DMS 273 treated with DMSO at 0.1 percent for 48 hours (cell line): ENCODE measurements at places on chromosomes 16 and 17.

GRCh38 chr17:17971431-17972125, 622 bp downstream of the TOM1L2 start:
- no peak for DNase-seq

GRCh38 chr16:19994466-19995170, 79.1 kb downstream of the GPR139 start:
- no peak for DNase-seq

DNA sequence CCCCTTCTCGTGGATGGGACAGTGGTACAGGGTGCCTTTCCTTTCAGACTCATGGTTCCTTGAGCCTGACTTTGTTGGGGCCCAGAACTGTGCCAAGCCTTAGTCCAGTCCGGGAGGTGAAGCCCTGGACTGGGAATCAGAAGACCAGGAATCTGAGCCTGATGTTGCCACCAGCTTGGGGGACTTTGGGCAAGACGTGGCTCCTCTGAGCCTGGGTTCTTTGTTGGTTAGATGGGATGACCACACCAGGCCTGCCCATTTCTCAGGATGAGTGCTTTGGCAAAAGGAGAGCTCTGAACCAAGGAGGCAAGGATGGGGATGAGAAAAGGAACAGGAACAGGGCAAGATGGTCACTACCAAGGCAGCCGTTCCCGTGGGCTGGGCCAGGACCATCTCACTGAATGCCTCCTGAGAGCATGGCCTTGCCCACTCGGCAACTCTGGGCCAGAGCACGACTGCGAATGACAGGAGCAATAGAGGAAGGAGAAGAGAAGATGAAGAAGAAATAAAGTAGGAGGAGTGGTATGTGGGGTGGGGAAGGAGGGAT, 32.5 kb downstream of the PITPNM3 start:
- no peak for DNase-seq

GRCh38 chr17:77287432-77288068, 146.8 kb downstream of the SEC14L1 start:
- peak; percentile 63 for DNase-seq

GRCh38 chr16:27579087-27579980, 29.4 kb downstream of the KATNIP start:
- no peak for DNase-seq

GRCh38 chr17:7237761-7238419, 1.4 kb downstream of the PHF23 start:
- no peak for DNase-seq

DNA sequence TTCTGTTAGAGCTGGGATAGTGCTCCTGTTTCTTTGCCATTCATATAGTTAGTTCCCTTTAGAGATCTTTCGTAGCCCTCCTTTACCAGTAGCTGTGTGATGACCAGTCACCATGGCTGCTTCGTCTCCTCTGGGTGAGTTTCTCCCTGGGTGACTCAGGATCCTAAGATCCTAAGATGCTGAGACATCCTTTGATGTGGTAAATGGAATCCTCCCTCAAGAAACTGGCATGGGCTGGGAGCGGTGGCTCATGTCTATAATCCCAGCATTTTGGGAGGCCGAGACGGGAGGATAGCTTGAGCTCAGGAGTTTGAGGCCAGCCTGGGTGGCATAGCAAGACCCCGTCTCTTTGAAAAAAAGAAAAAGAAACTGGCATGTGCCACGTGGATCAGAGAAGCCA, 5.9 kb downstream of the PHAF1 start:
- no peak for DNase-seq

- no peak for DNase-seq
Measured at GRCh38 chr16:1865902-1866690, 5.9 kb downstream of the MEIOB start.

GRCh38 chr17:38322897-38323296, 20.9 kb downstream of the GPR179 start:
- no peak for DNase-seq

DNA sequence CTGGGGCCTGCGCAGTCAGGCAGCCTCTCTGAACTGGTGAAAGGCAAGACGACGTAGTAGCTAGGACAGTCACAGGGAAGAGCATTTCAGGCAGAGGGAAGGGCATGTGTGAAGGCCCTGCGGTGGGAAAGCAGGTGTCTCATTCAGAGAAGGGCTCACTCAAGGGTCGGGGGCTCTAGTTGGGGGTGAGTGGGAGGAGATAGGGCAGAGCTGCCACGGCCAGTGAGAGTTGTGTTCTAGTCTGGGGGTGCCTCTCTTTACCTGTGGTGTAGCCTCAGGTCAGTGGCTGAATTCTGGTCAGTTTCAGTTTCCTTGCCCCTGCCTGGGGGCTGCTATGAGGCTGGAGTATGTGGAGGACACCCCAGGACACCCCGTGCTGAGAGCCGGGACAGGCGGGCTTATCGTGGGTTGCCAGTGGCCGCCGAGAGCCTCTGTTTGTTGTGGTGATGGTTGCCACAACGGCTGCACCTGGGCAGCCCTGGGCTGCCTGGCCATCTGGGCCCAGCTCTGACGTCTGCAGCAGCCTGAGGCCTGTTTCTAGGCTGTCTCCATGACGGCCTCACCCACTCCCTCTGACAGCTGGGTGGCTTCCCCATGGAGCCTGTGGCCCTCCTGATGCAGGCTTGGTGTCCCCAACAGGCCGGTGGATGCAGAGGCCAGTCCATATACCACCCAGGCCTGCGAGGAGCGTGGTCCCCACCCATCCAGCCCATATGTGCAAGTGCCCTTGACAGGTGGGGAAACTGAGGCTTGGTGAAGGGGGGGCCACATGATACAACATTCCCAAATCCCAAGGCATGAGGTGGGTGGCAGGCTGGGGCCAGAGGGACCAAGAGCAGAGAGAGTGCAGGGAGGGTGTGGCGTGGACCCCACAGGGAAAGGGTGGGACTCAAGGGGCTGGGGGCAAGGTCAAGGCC, 10.8 kb downstream of the MAP2K3 start:
- DNase-seq = no peak

- DNase-seq = no peak
Measured at GRCh38 chr16:57862698-57863433, 60.6 kb upstream of the KIFC3 start.

- no peak for DNase-seq
Measured at GRCh38 chr16:19882646-19883045, 2.0 kb downstream of the GPRC5B start.

- DNase-seq = no peak
Measured at GRCh38 chr17:64154313-64154695, 24.4 kb upstream of the ERN1 start.

- DNase-seq = no peak
Measured at GRCh38 chr16:29011851-29012250, 27.0 kb downstream of the LAT start.

GRCh38 chr17:31444026-31444425, 52.6 kb downstream of the RAB11FIP4 start:
- DNase-seq = no peak

GRCh38 chr17:68334393-68334792, 43.1 kb downstream of the ARSG start:
- DNase-seq = no peak

- no peak for DNase-seq
Measured at GRCh38 chr16:87960296-87960695, 9.1 kb downstream of the BANP start.

DNA sequence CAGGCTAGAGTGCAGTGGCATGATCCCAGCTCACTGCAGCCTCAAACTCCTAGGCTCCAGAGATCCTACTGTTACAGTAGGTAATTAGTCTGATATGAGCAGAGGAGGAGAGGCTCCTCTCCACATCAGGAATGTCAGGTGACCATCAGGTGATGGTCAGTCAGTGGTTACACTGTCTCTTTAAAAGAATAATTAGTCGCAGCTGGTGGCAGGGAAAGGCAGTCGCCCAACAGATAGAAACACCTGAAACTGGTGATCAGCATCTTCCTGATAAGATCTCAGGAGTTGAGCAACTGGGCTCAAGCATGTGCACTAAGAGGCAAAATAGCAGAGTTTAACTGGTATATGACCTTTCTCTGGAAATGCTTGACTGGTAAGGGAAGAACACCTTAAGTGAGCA, 21.5 kb upstream of the ABCA5 start:
- no peak for DNase-seq

DNA sequence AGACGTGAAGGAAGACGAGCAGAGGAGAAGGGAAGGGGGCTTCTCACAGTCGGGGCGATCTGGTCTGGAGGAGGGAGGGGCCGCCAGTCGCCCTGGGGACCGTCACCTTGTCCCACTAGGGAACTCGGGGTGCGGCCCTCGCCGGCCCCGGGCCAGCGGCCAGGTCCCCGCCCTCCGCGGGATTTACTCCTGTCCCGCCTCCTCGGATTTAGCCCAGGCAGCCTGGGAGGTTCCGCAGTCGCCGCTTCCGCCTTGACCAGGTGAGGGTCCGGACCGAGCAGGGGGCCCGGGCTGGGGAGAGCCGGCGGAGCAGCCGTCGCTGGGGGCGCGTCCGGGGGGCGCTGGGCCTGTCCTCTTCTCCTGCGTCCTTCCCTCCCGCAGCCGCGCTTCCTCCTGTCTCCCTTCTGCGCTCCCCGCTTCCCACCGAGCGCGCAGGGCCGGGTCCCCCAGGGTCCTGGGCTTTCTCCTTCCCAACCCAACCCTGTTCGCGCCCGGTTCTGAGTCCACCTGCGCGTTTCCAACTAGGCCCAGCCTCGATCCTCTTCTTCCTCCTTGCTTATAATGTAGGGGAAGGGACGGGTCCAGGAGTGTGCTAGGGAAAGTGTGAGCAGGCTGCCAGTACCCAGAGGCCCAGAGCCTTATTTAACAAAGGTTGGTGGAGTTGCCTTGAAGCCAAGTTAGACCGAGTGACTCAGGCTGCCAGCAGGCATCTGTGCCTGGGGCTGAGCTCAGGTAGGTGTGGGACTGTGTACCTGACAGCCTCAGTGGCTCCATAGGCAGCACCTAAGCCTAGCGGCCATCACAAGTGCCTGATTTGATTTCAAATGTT, at the start of gene TNK1:
Gene TNK1 (plus strand): TSS at position 235 of the 829 bp plus-strand sequence. CDS start 1,838 bp downstream, outside the sequence.
- no peak for DNase-seq

DNA sequence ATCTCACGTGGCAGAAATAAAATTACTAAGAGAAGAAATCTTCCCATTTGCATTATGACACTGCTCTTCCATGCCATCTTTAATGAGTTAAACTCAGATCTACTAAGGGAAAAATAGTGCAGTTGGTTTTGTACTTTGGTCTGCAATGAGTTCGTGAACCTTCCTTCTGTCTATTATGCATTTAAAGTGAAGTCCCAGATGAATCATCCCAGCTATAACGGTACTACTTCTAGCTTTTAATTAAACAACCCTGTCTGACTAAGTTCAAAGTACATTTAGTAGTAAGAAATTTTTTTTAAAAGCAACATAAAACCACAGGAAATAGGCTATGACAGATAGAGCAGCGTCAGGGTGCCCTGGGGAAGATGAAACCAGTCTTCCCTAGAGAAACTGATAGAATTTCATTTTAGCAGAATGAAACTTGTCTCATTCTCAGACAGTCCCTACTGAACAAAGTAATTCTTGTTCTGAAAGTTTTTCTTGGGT, 1.8 kb downstream of the TMIGD1 start:
- DNase-seq = no peak

- DNase-seq = no peak
Measured at GRCh38 chr17:68512960-68513474, 787 bp downstream of the PRKAR1A start.

DNA sequence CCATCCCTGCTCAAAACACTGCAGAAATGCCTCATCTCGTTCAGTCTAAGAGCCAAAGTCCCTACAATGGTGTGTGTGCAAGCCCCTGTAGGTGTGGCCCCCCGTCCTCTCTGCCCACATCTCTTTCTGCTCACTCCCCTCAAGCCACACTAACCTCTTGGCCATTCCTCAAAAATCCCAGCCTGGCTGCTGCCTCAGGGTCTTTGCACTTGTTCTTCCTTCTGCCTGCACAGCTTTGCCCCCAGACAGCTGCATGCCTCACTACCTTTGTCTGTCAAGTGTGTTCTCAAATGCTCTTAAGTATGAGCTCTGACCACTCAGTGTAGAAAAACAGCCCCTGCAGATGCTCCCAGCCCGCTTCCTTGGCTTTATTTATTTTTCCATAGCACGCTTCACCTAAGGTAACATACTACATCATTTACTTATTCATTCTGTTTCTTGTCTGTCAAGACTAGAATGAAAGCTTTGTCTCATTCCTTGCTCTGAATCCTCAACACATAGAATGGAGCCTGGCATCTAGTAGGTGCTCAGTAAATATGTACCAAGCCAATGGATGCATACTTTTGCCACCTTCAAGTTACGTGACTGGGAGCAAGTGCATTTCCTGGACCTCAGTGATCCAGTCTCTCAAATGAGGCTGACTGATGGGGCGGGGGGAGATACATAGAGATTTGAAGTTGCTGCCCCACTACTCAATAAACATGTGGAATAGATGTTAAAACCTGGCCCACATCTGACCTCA, 38.1 kb downstream of the RAI1 start:
- no peak for DNase-seq

DNA sequence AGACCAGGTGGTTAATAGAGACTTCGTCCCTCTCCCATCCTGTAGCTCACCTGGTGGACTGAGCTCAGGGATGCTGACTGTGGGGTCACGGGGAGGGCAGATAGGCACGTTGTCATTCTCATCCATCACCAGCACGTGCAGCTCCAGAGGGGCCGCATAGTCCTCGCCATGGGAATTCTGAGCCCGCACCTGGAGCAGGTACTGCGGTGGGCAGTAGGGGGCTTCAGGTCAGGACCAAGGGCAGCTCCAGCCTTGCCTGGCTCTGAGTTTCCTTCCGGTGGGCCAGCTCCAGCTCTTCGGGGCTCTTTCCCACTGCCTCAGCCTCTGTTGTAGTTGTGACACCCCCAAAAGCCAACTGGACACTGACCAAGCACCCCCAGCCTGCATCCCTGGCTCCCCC, 5.6 kb downstream of the CDH16 start:
- no peak for DNase-seq

DNA sequence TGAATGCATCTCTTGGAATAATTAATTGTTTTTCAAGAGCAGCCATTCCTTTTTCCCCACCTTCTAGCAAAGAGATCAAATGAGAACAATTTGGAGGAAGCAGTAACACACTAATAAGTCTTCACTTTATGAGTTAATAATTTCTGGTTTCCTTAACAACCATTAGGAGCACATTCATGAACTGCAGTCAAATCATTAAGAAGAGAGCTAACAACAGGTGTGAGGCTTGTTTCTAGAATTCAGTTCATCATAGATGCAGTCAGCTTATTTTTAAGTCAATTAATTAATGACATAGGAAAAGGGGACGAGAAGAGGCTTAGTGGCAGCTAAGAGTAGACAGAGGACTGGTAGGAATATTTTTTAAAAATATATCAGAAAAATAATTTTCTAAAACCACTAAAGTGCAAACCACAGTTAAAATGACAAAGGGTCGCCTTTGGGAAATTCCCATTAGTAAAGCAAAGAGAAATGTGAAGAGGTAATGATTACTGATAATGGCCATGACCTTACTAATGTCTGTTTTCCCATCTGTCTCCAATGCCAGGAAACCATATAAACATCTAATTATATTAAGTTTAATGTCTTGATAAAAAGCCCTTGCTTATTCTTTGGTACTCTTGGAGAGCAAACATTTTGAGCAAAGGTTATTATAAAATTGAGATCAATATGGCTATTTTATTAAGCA, 184.2 kb downstream of the KCNJ2 start:
- DNase-seq = no peak

DNA sequence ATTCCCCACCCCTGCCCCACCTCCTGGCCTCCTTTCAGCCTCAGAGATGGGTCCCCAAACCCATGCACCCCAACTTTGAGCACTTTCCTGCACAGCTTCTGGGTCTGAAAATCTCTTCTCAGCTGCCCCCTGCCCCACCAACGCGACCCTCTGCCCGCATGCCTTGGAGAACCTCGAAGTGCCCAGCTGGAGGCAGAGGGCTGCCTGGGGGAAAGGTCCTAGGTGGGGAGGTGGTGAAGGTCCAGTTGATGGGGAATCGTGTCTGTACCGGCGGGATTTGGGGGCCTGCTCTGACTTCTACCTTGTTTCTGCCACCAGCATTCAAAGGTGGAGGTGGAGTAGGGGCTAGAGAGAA, 1.3 kb downstream of the NKD1 start:
- no peak for DNase-seq
